ENCODE measurements at places on chromosomes 1 and 21.

DNA sequence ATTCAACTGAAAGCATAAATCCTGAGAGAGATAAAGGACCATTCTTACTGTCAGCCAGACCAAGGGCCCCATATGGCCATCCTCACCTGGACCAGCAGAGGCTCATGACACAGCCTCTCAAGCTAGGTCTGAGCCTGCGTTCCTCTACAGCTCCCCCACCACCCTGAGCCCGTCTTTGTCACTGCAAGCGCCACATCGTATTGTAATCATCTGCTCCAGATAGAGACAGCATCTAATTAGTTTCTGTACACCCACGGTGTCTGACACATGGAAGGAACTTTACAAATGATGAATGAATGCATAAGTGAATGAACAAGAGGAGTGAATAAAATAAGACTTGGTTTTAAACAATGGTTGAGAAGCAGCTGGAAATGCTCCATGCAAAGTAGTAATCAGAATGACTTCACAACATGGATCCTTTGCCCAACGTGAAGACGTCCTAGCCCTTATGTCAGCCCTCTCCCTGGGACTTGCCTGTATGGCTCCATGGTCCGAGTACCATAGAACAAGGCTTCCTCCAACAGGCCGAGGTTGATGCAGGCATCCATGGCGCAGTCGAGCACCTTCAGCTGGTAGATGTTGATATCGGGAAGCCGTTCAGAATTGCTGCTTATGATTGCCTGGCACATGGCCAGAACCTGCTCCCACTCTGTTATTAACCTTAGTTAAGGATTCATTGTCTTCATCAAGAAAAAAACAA is 648.9 kb downstream of the SMYD3 start:
- DNase-seq = no peak

DNA sequence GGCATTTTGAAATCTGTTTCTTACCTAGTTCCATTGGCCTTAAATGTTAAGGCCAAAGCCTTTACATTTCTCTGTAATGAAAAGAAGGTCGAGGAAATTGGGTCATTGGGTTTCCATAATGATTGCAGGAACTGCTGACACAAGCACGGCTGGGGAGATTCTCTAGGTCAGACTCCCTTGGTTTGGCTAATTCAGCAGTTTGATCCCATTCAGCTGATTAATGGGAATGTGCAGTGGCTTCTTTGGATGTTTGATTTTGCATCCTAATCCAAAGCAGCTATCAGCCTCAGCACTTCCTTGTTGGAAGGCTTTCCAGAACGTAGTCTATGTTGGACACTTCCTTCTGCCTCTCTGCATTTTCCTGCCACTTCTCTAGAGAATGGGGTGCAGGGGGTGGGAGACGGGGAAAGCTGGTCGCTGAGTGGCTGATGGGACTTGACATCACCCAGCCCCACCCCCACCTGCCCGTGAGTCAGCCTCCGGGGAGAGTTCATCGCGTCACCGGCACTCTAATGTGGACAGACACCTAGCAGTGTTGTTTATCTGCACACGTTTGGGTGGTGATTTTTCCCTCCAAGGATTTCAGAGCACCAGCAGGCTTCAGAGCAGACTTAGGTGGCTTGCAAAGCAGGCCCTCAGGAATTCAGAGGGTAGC is 5.4 kb downstream of the PSEN2 start:
- DNase-seq = no peak

DNA sequence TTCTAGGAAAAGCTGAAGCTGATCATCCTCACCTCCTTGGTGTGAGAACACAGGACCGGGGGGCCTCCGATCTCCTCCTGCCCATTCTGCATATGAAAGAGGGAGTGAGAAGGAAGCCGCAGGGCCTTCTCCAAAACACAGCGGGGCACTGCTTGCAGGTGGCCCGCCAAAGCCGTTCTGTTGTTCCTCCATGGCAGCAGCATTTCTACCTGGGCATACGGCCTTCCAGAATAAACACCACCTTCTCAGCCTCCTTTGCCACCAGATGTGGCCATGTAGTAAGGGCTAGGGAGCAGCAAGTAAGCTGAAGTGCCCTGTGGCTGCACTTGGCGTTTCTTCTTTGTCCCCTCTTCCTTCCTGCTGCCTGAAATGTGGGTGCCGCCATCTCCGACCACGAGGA is 214.9 kb downstream of the TOMM20 start:
- no peak for DNase-seq

DNA sequence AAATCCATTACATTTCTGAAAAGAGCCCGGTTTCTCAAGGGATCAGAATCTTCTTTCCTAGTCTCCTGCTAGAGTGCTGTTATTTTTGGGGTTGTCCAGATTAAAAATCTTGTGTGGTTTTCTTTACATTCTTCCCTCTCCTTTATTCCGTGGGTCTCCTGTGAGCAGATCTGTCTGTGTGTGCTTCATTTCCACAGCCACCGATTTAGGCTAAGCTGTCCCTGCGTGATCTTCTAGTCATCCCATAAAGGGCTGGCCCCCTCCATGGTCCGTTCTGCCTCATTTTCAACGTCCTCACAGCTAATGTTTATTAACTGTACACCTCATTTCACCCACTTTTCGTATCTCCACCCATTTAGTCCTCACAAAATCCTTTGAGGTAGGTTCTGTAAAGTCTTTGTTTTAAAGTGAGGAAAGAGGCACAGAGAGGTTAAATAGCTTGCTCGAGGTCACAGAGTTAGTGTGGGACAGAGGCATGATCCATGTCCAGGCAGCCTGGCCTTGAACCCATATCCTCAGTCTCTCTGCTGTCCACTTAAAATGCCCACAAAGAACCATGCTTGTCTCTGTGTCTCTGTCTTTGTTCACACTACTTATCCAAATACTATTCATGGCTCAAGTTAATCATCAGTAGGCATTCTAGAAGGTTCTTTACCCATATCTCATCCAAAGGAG is 38.2 kb upstream of the KIF1B start:
- no peak for DNase-seq

DNA sequence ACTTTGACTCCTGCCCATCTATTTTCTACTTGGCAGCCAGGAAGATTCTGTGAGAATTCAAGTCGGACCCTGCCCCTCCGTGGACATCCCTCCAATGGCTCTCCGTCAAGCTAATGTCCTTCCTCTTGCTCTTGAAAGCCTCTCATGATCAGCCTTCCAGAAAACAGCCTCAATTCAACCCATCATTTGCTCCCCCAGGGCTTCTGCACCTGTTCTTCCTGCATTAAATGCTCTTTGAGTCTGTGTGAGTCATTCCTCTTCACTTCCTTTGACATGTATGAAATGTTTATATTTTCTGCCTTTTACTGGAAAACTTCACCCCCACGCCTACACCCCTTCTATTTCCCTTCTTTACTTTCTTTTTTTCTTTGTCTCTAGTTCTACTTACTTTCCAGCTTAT is 734.1 kb upstream of the ZP4 start:
- no peak for DNase-seq

DNA sequence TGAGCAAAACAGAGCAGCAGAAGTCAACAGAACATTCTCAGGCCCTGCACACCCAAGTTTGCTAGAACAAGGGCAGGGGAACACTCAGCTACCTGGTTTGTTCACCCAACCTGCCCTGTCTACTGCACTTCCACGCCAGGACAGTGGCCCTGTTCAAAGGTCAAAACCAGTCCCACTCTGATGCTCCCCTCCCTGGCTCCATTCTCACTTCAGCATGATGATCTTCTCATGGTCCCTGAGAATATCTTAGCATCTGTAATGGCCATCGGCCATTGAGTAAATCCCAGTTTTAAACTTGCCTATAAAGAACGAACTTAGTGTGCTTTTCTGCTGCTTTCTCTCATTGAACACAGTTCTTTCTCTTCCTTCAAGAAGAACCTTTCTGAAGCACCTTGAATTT is 293.6 kb downstream of the SMYD3 start:
- no peak for DNase-seq

- no peak for DNase-seq
Observed at GRCh38 chr21:15160136-15160535, 95.3 kb upstream of the NRIP1 start.

DNA sequence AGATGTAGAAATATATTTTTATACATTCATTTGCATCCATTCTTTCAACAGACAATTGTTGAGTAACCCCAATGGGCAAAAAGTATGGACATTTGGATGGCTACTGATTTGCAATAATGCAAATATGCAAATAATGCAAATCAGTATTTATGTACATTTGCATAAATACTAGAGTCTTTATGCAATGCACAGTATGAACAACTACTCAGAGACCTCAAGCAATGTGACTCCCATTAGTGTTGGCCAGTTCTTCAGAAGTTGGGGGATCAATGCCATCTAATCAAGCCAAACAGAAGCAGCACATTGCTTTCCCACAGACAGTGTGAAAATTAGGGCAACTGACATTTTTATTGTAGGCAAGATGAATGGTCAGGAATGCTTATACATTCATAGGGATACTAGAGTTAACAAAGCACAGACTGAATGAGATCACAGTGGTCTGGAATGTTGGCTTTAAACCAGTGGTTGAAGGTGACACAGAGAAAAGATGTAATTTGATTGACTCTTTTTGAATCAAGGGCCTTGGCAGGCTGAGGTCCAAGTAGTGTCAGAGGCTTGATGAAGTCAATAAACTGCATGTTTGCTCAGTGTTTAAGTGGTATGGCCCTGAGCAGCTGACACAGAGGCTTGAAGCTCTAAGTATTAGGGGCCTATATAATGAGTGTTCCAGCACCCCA is 256.6 kb downstream of the CTH start:
- no peak for DNase-seq

DNA sequence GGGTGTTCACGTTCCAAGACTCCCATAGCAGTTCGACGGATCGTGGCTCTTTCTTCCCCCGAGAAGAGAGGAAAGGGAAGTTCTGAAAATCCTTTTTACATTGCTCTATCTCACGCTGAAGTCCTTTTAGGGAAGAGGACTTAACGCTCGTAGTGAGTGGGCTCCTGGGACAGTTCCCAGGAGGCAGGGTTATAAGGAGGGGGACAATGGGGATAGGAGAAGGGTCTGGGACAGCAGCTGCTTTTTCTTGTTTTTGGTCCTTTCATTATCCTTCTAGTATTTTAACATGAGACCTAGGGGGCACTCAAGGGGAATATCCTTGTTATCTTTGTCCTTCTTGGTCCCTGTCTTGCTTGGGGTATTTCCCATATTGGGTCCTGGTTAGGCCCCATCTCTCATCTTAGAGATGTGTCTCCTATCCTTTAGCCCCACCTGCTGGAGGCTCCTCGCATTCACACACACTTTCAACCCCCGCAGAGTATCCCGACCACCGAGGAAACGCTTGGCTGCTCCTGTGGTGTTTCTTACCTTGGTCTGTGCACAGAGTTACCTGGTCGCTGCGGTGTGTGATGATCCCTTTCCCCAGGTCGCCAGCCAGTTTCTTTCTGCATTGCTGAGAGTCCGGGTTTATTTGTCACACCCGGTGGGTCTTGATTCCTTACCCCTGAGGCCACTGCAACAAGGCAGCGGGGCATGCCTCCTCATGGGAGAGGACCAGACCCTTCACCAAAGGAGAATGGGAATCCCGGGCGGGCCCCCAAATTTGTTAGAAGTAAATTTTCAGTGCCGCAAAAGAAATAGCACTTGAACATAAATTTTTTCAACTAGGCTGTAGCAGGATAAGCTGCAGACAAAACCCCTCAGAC is 29.7 kb downstream of the SCCPDH start:
- DNase-seq = peak; percentile 55

GRCh38 chr1:102500758-102501157 is 504.0 kb upstream of the OLFM3 start:
- no peak for DNase-seq

- DNase-seq = no peak
Observed at GRCh38 chr1:220281159-220281574, 8.9 kb upstream of the RAB3GAP2 start.

DNA sequence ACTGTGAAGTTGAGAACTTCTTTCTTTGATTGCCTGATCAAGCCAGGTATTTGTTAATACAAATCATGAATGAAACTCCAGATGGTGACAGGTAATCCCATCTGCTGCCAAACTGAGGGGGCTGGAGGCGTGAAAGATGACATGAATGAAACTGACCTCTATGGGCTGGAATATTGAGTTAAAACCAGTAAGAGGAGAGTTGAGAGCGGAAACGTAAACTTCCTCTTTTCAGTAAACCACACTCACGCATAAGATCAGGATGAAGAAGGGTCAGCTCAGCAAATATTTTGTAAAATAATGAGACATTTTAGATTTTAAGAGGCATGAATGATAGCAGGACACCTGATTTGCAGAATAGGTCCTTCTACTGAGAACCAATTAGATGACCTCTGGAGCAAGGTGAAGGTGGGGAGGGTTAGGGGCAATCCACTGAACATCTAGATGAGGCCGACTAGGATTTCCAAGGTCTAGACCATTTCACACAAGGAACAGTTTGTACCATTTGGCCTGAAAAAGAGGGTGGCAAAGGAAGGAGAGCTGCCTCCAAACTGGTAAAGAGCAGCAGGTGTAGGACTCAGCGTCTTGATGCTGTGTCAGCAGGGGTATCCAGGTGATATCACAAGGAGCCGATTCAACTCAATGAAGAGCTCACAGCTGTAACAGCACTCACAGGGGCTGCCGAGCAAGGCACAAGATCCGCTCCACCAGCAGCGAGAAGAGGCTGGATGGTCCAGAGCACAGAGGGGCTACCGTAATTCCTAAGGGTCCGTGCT is 132.6 kb downstream of the NTPCR start:
- DNase-seq = no peak

DNA sequence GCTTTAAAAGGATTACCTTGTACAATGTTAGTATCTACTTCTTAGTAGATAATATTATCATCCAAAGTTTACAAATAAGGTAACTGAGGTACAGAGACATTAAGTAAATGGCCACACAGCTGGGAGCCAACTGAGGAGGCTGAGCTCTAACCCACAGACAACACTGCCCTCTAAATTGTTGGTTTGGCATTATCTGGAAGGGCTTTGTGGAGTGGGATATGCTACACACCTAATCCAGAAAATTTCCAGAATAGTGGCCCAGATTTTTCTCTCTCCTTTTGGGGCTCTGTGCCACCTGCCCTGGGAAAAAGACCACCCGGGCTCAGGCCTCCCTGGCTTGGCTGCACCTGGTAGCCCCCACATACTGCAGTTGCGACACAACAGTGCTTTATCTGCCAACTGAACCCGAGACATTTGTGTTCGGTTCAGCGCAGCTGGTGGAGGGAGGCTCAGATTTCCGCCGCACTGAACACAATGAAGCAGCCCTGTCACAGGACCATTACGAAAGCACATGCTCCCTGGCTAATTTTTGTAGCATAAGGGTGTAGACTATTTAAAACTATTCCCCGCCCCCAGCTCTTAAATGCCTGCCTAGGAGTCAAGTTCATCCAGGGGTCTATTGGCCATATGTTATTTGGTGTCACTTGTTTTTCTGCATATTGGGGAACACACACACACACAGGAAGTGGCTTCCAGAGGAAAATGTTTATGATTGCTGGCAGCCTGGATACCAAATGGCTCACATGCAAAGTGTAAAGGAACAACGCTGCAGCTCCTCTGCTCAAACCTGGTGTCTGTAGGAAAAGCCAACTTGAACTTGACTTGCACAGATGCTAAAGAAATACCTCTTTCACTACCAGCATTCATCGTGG is 92.3 kb upstream of the ESRRG start:
- no peak for DNase-seq

DNA sequence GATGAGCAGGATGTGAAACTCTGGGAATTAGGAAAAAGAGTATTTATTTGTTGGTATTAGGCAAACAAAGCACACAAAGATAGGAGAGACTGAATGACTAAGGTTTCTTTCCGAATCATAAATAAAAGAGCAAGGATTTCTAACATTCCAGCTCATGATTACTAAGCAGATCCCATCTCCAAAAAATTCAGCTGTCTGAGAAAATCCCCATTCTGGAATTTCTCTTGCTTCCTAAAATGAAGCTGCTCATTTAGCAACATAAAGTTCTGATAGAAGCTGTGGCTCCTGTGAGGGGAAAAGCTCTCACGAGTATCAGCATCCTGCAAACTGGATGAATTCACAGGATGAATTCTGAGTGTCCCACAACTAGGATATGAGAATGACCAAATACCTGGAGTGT is 6.7 kb upstream of the SH2D5 start:
- DNase-seq = no peak

Data from CD4-positive, alpha-beta T cell treated with Interleukin-12 subunit alpha and Interleukin-12 subunit beta, for 1 hour (primary cell).